Renal cortex interstitium (tissue), 15 donors: ENCODE measurements at places on chromosomes 16 and 17. TPM values are rescaled to one million over a fixed set of nuclear protein-coding genes. Genes with fewer than 3 reads are reported as not detected.
A peak's percentile ranks its signal among the peaks of the same experiment; 100 is the strongest.

GRCh38 chr17:82384730-82385481, 13.3 kb downstream of the UTS2R start:
- DNase-seq, result no peak

- DNase-seq, result no peak
Measured at GRCh38 chr17:31902693-31903092, 1.2 kb upstream of the UTP6 start.

DNA sequence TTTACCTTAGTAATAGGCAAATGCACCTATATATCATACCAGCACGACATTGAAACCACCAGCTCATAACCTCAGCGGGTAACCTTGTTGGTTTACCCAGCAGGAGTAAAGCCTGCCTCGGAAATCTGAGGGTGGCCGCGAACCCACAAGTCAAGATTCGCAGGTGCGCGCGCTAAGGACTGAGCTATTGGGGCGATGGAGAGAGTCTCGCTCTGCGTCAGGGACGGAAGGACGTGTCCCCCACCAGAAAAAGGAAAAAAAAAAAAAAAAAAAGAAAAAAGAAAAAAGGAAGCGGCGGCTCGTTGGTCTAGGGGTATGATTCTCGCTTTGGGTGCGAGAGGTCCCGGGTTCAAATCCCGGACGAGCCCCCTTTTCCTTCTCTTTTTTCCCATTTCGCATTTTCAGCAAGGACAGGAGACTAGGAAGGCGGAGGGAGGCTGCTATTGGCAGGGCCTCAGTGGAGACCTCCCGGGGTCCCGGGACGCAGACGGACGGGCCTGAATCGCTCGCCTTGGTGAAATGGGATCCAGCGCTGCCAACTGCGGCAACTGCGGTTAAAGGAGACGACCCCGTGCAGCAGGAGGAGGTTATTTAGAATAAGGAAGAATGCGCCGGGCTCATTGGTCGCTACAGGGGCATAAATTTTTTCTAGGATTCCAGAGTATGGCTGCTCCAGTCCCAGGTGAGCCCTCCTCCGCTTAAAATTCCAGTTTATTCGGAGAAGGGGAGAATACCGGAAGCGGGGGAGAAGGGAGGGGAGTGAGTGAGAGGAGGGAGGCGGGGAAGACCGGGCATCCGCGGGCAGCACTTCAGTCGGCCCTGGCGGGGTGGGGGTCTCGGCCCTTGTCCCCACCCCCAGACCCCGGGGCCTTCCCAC, at the start of gene OR1F1:
Gene OR1F1, plus strand, starts transcription at position 407 of the 877 bp plus-strand sequence.
- no peak for DNase-seq

- peak; percentile 35 for DNase-seq
Measured at GRCh38 chr16:48542020-48542473, 67.9 kb downstream of the N4BP1 start.

GRCh38 chr17:79201536-79202227, 127.1 kb downstream of the ENGASE start:
- DNase-seq, result no peak

DNA sequence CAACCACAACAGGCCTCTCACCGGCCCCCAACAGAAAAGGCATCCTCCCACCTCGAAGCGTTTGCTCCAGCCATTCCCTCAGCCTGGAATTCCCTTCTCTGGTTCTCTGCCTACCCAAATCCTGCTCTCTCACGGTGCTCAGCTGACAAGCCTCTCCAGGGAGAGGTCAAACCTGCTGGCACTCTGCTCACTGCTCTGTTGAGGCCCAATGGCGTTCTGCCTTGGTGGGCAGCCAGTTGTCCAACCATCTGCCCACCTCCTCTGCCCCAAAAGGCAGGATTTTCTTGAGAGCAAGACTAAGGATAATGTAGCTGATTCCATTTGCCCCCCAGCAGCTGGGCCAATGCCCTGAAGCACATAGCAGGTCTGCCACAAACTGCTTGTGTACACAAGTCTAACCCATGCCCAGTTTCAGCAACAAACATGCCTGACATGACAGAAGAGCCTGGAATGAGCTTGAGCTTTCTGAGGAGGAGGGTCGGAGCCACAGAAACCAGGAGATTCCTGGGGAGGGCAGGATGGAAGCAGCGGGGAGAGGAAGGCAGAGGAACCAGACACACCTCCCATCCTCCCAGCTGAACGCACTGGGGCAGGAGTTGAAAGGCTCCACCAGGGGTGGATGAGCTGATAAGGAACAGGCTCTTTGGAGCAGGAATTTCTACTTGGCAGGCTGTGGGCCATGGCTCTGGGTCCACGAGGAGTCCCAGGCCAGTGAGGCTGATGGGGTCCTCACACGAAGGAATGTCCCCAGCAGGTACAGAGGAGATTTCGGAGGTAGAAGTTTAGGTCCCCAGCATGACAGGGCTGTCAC, 23.9 kb downstream of the ARHGAP27 start:
- DNase-seq, result no peak

GRCh38 chr16:83418565-83418964, 389.2 kb upstream of the HSBP1 start:
- DNase-seq, result no peak

Gene TP53TG3
- polyA plus RNA-seq, result not detected

Gene PDILT
- not detected for polyA plus RNA-seq
